ENCODE measurements at places on chromosomes 5 and 9.

DNA sequence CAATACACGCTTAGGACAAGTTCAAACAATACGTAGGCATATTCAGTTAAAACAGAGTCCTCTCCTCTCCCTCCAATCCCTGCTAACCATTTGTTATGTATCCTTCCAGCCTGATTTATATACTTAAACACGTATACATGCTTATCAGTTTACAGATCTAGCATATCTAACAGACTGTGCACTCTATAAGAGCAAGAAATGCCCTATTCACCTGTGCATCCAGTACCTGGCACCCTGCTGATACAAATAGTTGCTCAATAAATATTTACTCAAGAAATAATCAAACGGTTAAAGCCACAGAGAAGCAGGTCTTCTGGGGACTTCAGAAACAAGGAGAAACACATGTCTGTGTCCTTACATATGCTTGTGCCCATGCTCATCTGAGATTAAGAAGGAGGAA is 55.9 kb downstream of the MLLT3 start:
- no peak for DNase-seq

DNA sequence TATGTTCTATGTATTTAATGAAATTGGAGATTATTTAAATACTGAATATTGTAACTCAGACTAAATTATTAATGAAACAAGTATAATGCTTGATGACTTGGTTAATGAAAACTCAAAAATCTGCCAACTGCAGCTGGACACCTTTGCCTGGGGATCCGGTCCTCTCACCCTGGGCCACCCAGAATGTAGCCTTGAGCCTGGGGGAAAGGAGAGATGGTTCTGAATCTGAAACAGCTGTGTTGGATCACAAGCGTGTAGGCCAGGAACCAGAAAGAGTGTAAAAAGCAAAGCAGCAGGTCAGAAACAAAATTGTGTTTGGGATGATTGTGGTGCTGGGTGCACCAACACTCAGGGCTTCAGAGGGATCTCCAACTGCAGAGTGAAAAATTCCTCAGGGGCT is 38.5 kb downstream of the ADAMTS16 start:
- no peak for DNase-seq

DNA sequence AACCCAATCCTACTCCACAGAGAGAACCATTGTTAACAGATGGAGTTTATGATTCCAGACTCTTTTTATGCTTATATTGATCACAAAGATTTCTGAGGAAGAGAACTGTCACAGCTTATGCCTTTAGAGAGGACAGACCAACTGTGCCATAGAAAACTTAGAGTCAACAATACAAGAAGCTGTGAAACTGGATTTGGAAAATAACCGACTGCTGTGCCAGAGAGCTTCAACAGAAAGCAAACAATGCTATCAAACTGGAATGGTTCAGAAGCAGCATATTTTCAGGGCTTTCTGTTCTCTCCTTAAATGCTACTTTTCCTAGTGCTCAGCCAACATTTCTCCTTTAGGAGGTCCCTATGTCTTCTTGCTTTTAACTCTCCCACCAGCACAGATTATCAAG is 5.0 kb downstream of the DCTN4 start:
- no peak for DNase-seq

GRCh38 chr5:106797996-106798395 is 872.7 kb downstream of the EFNA5 start:
- no peak for DNase-seq

DNA sequence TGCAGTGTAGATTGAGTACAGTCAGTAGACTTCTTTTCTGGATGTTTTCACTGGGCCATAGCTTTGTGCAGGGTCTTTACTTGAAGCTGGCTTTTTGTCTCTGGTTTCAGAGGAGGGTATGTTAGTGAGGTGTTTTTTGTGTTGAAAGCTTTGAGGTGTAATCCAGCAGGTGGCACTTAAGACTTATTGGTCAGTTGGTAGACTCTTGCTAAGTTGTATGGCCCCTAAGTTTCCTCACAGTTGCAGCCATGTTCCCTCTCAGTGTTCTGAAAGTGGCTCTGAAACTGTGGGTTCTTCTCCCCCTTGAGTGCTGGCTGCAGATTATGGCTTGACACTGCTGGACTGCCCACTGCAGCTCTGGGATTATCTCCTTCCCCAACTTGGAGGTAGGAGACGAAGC is 55.7 kb upstream of the SLC44A1 start:
- DNase-seq, result no peak

- DNase-seq, result no peak
Measured at GRCh38 chr9:120841930-120842684, 615 bp downstream of the PSMD5 start.

- no peak for DNase-seq
Measured at GRCh38 chr9:82810915-82811314, 252.0 kb downstream of the RASEF start.

DNA sequence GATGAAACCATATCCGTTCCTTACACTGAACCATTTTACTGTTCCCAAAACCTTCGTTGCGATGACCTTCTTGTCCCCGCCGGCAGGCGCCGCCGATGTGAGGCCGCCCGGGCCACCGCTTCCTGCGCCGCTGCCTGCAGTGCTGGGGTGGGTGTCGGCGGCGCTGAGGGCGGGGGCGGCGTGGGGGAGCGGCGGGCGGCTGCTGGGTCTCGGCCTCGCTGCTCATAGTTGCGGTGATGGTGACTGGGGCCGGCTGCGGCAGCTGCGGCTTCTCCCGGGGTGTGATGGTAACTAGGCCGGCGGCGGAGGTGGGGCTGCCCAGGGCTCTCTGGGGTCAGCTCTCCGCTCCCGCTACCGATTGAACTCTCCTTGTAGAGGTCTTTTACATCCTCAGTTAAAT is 14.1 kb upstream of the OR2S2 start:
- DNase-seq, result no peak

DNA sequence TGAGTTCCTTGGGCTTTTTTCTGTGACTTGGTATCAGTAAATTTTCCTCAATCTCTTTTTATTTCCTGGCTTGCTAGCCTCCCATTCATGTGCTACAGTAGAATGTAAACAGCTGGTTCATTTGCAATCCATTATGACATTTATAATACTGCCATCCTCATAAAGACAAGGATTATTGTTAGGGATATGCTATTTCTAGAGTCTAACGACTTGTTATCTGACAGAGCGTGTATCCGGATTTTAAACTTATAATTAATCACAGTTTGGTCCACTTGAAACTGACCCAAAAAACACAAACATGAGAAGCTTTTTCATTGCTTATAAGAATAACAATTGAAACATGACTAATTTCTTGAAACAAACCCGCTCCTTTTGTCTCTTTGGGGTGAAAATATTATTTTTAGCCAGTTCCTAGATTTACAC is 585.8 kb downstream of the TLE4 start:
- DNase-seq, result no peak

- no peak for DNase-seq
Measured at GRCh38 chr9:88076286-88077070, 61.8 kb downstream of the SPATA31C2 start.

- no peak for DNase-seq
Measured at GRCh38 chr5:132114150-132115121, 40.8 kb downstream of the CSF2 start.

GRCh38 chr5:146490089-146490843 is 25.7 kb downstream of the GPR151 start:
- DNase-seq, result no peak

DNA sequence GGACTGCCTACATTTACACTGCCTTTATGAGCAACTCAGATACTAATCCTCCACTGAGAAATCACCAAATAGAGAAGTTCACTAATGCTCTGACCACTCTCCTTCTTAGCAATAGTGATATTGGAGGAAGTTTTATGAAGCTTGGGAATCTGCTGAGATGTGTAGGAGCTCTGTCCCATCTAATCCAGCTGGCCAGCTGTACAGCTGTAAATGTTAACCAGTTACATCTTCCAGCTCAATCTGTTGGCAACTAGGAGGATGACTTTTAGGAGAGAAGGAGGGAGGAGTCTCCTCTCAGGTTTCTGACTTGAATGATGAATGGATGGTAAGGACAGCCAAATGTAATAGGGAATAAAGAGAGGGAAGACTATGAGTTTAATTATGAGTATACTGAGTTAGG is 36.3 kb upstream of the LRRC19 start:
- no peak for DNase-seq

GRCh38 chr9:79809931-79810330 is 238.2 kb downstream of the TLE4 start:
- no peak for DNase-seq

GRCh38 chr5:132176987-132177386 is 50.7 kb downstream of the P4HA2 start:
- no peak for DNase-seq

DNA sequence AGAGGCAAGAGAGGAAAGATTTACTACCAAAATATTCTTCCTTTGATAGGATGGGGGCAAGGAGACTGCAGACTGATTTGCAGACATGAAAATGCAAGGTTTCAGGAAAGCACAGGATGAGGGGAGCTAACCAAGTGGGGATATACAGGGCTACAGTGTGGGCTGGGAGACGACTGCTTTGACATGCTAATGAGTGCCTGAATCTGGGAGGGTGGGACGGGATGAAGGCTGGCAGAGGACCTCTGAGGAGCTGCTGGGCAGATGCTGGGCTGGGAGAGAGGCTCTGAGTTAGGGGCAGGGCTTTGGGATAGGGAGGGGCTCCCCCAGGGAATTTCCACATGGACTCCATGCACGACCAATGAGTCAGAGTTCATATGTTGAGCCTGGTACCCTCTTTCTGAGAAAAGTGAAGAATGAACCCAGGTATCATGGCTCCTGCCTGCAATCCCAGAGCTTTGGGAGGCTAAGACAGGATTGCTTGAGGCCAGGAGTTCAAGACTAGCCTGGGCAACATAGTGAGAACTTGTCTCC is 4.9 kb upstream of the CPLX2 start:
- DNase-seq, result no peak

- no peak for DNase-seq
Measured at GRCh38 chr5:75659791-75660450, 48.7 kb downstream of the ANKDD1B start.

GRCh38 chr9:69243116-69243515 is 69.0 kb downstream of the TJP2 start:
- no peak for DNase-seq

DNA sequence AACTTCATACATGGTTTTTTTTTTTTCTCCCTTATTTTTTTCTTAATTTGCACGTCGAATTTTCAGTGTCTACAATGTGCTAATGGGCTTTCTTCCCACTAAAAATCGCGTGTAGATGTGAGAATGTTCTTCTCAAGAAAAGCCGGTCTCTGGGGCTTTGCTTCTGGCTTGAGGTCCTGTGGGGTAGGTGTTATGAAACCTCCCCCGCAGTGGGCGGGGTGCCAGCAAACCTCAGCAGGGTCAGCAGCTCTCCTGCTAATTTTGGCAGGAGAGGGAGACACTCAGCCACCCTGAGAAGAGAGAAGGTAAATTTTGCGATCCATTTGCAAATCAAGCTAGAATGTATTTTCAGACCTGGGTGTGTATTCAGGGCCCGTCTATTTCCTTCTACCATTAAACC is 59.9 kb downstream of the NPR3 start:
- no peak for DNase-seq

DNA sequence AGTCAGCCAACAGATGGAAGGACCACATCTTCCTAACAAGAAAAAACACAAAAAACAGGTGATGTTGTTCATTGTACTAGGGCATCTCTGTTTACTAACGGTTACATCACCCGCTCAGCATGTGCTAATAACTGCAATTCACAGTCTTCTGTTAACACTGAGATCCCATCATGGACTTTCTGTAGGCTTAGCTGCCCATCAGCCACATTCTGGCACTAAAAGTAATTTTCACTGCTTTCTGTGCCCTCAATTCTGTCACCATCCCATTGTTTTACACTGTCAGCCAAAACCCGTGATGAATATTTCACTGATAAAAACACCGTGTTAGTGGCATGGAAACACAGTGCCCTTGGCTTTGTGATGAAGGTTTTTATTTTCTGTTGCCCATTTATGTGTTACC is 64.6 kb downstream of the CAST start:
- DNase-seq, result no peak

GRCh38 chr5:130871346-130872086 is 293.5 kb downstream of the HINT1 start:
- DNase-seq, result no peak

DNA sequence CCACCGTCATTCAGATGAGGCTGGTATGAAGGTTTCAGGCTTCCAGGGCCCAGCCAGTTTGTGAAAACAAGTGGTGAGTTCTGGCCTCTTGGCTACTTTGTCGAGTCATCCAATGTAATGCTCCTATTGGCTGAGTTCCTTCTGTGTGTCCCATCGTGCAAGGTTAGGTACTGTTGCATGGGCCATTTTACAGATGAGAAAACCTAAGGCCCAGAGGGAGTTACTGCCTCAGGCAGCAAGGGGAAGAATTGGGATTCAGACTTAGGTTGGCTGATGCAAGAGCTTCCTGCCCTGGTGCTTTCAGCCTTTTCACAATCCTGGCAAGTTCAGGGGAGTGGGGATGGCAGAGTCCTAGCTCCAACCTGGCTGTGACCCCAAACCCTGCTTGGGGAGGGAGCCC is 17.4 kb upstream of the PITX1 start:
- no peak for DNase-seq

DNA sequence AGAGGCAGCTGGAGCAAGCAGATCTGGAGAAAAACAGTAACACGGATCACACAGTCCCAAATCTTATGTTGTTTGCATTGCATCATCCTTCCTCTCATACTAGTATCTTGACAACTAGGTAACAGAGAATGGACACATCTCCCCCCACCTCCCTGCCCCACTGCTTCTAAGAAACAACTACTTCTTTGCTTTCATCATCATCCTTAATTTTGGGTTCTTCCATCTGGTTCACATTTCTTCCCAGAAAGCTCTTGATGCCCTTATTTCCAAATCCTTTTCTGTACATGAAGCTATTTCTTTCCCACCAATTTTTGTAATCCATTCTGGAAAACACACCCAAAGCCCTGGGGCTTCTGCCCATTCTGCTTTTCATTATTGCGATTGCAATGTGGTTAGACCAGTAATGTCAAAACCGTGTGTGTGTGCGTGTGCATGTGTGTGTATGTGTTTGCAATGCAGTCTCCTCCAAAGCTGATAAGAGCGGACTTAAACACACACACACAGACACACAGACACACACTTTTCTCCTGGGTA is 254.7 kb upstream of the SLC30A5 start:
- no peak for DNase-seq

- no peak for DNase-seq
Measured at GRCh38 chr5:132237141-132237540, 9.5 kb upstream of the P4HA2 start.

DNA sequence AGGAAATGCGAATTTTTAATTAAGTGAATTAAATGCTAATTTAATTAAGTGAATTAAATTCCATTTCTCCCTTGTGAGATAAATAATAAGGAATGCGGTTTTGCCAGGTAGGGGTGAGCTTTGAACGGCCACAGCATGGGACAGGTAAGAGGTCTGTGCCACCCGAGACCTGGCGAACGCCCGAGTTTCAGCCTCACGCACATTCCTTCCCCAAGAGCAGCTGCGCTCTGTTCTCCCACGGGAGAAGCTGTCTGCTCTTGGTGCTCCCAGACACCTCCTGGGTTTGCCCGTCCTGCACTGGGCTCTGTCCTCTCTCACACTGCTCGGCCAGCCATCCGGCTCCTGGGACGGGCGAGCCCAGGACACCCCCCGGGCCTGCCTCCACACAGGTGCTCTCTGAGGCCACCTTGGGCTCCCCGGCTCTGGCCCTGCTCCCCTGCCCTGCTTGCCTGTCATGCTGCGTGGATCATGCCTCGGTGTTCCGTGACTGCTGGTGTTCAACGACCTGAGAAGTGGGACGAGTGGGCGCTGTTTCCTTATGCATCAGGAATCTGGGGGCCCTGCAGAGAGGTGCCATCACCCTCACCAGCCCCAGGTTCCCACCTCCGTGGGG is 13.7 kb upstream of the CAMSAP1 start:
- DNase-seq, result no peak
